ENCODE measurements at places on chromosomes 5 and 9.

- peak; percentile 66 for DNase-seq
These were observed 592 bp downstream of the TUBB4B start for GRCh38 chr9:137241490-137242268.

GRCh38 chr5:45795458-45795857, 99.3 kb upstream of the HCN1 start:
- DNase-seq: no peak

DNA sequence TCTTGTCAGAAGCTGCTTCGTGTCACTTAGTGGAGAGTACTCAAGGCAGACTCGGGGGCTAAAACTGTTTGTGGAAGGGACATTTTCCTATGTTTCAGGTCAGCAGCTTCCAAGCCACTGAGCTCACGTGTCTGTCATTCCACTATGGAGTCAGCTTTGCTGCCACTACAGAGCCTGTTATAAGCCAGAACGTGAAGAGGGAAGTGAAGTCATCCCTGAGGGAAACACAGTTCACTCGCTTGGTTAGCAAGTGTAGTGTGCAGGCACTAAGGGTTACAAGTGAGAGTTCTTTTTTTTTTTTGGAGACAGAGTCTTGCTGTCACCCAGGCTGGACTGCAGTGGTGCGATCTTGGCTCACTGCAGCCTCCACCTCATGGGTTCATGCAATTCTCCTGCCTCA, 24.5 kb upstream of the LTC4S start:
- no peak for DNase-seq

- DNase-seq: no peak
These were observed 36.4 kb upstream of the CCDC152 start for GRCh38 chr5:42720251-42720650.

GRCh38 chr5:137583129-137583528, 84.0 kb upstream of the SPOCK1 start:
- no peak for DNase-seq

- DNase-seq: no peak
These were observed 280.1 kb downstream of the KIF4B start for GRCh38 chr5:155293605-155294178.

All from stimulated activated CD8-positive, alpha-beta memory T cell treated with anti-CD3 and anti-CD28 coated beads, Interleukin-4, amount 100 ng/mL, for 4 hours (primary cell).